Renal pelvis (tissue), 12 donors: ENCODE measurements at places on chromosomes 1 and 21. TPM values are rescaled to one million over a fixed set of nuclear protein-coding genes. Genes with fewer than 3 reads are reported as not detected.

DNA sequence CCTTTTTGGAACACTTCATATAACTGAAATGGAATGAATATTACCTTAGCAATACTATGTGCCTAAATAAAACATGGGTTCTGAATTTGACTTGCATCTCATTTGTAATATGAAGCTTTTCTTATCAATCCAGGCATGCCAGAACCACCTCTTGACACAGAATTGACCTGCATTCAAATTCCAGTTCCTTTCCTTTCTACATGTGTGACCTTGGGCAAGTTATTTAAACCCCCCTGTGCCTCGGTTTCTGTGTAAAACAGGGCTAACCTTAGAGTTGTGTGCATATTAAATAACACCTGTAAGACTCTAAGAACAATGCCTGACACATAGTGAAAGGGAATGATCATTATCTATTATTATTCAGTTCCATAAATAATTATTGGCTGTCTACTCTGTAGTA is 2.0 kb upstream of the NOS1AP start:
- DNase-seq: no peak

GRCh38 chr1:3415260-3416090 is 39.0 kb upstream of the ARHGEF16 start:
- DNase-seq: no peak

DNA sequence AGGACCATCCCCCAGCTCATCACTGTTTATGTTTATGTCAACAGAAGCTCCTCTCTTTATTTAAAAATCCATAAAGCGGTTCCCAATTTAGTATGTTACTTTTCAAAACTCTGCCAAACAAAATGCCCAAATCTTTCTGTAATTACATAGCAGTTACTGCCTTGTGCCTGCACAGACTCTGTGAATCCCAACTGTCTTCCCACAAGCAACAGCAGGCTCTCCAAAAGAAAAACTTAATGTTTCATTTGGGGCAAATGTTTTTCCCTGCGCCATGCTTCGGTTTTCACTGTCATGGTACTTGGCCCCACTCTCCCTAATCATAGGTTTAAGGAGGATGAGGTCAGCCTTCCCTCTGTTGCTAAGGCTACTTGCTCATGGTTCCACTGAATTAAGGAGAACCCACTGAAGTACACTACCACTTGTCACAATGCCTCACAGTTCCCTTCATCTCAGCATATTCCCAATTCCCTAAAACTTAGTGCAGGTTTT is 4.6 kb downstream of the COLGALT2 start:
- DNase-seq: no peak

DNA sequence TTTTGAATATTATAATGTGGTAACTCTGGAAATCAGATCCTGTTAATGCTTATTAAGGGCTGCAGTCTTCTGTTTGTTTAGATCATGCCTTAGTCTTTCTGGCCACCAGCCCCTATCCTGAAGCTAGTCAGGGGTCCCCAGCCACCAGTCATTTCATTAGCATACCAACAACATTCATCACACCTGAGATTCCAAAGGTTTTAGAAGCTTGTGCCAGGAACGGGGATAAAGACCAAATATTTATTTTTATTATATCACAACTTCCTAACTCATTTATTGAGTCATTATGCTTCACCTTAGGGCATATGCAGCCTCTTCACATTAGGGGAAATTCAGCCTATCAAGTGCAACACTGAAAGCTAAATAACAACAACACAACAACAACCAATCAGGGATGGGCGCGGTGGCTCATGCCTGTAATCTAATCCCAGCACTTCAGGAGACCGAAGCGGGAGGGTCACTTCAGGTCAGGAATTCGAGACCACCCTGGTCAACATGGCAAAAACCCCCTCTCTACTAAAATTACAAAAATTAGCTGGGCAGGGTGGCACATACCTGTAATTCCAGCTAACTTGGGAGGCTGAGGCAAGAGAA is 2.9 kb upstream of the PSEN2 start:
- DNase-seq: no peak

DNA sequence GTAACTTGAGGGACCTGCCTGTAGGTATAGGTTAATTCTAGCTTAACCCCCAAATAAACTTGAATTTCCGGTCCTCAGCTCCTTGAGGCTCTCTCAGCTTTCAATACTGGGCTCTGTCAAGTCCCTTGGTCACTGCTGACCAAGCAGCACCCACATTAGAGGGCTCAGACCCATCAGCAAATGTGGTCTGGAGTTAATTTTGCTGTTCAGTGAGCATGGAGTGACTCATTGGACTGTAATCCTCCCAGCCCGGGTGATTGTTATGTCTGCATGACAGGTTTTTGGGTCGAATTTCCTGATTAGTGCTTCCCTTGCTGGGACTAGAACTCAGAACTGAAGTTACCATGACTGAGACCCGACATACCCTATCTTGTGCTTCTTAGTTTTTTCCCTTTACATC is 130.6 kb downstream of the URB2 start:
- no peak for DNase-seq

- no peak for DNase-seq
These were observed 45.0 kb upstream of the RASAL2 start for GRCh38 chr1:178048883-178049282.

DNA sequence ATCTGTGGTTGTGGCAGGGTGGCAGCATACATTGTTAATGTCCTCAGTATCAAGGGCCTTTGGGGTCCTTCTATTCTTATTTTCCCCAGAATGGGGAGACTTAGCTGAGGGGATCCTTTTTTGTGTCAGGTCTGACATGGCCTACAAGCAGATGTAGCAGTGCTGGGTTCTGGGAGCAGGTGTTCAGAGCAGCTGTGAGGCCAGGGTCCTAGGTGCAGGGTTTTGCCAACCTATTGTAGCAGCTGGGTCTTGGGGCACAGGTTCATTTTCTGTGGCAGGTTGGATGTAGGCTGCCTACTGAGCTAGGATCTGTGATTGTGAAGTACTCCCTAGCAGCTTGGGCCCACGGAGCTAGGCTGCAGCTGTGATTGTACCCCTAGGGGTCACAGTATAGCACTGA is 60.1 kb downstream of the DIPK1A start:
- DNase-seq: no peak

DNA sequence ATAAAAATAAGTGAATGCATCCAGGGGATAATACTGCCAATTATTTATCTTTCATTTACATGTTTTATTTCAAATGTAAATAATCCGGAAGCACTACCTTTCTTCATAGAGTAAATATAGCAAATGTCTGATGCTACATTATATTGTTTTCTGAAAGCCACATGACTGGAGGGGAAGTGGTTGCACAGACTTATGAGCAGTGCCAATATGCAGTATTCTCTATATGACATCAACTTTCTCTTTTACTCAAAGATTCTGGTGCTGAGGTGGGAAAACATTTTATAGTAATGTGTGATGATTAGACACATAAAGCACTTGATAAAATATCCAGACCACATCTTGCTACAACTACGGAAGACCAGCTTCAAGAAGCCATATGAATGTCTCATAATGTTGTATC is 314.7 kb downstream of the NEGR1 start:
- no peak for DNase-seq

DNA sequence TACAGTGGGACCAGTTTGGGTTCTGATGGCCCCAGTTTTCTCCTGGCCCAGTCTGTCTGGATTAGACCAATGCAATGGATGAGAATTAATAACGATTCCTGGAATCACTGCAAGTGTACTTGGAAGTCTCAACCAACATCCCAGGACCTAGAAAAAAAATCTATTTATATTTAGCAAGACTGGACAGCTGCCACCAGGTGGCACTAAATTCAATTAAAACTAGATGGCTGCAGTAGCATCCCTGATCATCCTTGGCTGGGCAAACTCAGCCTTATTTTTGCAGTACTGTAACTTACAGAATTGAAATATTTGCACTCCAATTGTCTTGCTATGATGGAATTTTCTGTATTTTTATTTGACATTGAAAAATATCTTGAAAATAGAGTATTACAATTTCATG is 165.7 kb downstream of the NCAM2 start:
- DNase-seq: peak; percentile 46

GRCh38 chr1:213251972-213252371 is 200.9 kb downstream of the RPS6KC1 start:
- no peak for DNase-seq

- DNase-seq: no peak
These were observed 25.6 kb downstream of the GPA33 start for GRCh38 chr1:167064621-167065020.

DNA sequence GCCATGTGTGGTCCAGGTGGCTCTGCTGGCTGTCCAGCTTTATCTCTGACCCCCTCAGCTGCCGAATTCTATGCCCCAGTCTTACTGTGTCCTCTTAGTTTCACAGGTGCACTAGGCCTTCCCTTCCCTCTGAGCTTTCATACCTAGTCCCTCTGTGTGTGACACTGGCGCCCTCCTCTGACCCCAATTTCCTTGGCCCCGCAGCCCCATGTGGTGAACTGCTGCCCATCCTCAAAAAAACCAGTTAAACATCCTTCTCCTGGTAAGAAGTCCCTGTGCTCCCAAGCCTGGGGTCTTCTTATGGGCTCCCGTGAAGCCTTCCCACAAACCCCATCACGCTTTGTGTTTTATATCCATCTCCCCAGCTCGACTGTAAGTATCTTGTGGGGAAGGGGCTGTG is 93.9 kb upstream of the TSPAN2 start:
- DNase-seq: no peak

- no peak for DNase-seq
These were observed 23.8 kb downstream of the WNT3A start for GRCh38 chr1:228030451-228031201.

DNA sequence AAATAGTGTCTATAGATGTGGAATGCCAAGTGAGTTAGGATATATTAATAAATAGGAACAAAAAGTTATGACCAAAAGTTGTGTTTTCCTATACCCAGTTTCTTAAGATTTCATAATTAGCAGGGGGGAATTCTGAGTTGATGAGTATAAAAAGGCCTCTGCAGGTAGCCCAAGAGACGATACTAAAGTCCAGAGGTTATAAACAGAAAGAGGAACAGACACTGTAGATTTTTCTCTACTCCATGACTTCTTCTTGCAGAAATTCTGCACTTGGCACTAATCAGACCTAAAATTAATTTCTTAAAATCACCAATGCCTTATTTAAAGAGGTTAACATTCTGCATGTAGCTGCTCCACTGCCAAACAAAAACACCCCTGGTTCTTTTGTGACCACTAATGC is 62.6 kb downstream of the ROR1 start:
- DNase-seq: no peak

- DNase-seq: no peak
These were observed 17.6 kb downstream of the ADPRS start for GRCh38 chr1:36106269-36106668.

GRCh38 chr1:186289943-186290545 is 85.0 kb downstream of the TPR start:
- DNase-seq: no peak

GRCh38 chr1:169090308-169090899 is 16.1 kb upstream of the ATP1B1 start:
- DNase-seq: no peak

- DNase-seq: no peak
These were observed 17.3 kb upstream of the ACADM start for GRCh38 chr1:75707191-75707590.

DNA sequence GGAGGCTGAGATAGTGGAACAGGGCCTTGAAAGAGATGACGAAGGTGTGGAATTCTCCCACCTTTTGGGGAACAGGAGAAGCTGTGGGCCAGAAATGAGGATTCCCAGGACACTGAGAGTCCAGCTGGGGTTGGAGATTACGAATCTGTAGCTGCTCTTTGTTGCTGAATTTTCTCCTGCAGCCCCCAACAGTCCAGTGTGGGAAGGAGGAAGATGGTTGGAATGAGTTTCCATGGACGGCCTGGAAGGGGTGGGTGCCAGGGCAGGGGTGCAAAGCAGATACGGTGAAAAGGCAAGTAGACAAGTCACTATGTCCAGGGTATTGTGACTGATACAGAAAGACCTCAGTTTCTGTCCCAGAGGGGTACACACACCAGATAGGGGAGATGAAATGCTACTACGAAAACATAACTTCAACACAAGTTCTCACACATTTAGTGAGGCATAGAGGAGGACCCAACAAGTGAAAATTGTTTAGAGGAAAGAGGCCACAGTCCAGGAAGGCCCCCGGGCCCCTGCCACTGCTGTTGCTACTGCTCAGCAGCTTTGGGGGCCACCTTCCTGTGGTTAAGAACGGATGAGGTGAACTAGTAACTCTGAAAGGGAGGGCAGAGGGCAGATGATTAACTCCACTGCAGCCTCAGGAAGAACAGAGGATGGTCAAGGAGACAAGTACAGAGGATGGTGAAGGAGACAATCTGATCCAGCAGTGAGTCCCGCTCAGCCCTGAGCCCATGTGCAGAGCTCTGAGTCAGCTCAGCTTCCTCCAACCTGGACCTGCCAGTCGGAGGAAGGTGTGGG is 7.3 kb downstream of the CD244 start:
- DNase-seq: no peak

- no peak for DNase-seq
These were observed 41.9 kb downstream of the MAB21L3 start for GRCh38 chr1:116152950-116153691.

DNA sequence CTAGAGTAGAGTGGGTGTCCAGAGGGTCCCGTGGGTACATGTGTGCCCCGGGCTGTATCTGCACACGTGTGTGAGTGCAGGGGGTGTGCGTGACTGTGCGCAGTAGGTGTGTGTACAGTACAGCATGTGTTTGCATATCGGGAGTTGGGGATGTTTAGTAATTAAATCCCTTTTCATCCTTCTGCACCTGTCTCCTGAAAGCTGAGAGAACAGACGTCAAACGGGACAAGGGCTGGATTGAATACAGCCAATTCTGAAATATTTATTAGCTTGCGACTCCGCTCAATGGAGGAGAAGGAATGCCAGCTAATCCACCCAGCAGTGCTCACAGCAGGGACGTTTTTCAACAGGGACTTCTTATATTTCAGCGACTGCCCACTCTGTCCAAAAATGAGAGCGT is 44.7 kb upstream of the CASZ1 start:
- DNase-seq: no peak

The RAB42 gene
- 3.9 TPM for polyA plus RNA-seq

The NDUFS2 gene
- polyA plus RNA-seq: 189 TPM

The HES2 gene
- 0.46 TPM for polyA plus RNA-seq

The UMODL1 gene
- 0.06 TPM for polyA plus RNA-seq

The CAPN8 gene
- 2.7 TPM for polyA plus RNA-seq

The CLDN17 gene
- polyA plus RNA-seq: not detected
